NCI-H1417 (cell line): ENCODE measurements at places on chromosomes 6 and 20.

- peak; percentile 17 for DNase-seq
These were observed 90.1 kb downstream of the ZNF217 start for GRCh38 chr20:53503517-53503919.

DNA sequence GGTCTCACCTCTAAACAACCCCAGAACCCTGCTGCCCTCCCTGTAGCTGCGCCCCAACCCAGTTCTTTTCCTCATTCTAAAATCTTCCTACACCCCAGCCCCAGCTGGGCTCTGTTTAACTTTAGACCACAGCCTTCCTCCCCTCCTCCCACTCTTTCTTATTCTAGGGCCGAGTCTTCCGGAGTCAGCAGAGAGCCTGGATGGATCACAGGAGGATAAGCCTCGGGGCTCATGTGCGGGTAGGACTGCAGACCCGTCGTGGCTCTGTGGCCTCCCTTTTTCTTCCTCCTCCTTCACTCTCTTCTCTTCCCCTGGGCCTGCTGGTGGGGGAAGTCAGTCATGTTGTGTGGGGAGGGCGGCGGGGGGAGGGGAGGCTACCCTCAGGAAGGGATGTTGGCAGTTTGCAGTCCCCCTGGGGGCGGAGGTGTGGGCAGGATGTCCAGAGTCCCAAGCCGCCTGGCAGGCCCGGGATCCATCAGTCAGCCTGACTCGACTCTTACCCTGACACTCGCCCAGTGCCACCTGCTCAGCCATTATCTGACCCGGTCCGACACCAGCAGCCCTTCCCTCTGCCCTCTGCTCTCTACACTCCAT is 8.1 kb downstream of the CAPN11 start:
- DNase-seq: no peak

DNA sequence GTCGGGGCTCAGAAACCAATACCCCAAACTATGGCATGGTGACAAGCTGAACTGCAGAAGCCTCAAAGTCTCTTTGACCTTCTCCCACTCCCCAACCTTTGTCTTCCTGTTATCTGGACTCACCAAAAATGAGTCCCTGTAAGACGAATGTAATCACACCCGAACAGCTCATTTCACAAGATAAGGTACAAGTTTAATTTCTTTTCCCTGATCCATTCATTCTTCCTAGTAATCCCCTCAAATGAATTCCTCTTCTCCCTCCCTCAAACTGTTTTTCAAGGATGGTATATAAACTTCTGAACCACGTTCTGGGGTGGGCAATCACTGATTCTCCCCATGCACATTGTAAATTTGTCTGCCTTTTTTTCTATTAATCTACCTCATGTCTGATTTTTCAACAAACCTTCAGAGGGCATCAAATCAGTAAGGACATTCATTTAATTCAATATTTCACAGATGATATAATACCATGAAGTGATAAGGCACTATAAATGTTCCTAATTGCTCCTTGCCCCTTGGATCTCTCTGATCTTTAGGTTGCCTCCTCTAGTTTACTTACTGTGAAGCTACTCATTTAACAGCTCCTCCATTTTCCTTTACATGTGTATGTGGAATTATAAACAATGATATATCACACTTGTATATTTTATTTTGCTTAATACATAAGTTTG is 77.2 kb downstream of the OR2B2 start:
- DNase-seq: no peak

- DNase-seq: no peak
These were observed 194.7 kb upstream of the MCHR2 start for GRCh38 chr6:100188754-100189153.
